ENCODE measurements at places on chromosomes 2 and 18.

GRCh38 chr2:47457268-47457667 lies 54.3 kb downstream of the MSH2 start:
- DNase-seq, result no peak

DNA sequence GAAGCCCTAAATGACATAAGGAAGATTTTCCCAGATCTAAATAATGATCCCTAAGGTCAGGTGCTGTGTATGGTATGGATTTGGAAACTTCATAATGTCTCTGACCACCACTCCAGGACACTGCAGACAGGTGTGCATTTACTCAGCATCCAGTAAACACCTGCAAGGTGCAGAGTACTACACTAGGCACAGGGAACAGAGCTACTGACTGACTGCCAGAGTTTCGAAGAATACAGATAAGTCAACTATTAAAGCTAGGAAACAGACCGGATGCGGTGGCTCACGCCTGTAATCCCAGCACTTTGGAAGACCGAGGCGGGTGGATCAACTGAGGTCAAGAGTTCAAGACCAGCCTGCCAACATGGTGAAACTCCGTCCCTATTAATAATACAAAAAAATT lies 65.0 kb downstream of the ATP8B1 start:
- no peak for DNase-seq

DNA sequence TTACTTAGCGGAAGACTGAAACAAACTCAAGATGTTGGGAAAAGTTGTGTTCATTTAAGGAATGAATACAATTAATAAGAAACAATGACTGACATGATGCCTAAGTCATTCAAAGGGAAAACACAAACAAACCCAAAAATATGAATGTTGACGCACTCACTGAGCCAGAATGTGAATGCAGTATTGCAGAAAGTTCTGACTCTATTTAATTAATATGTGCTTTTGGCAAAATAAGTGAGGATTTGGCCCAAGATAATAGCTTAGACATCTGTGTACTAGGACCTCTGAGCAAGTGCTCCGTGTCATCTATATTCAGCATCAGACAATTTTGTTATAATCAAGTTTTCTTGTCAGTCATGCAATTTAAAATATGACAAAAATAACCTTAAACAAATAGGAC lies 1138.8 kb upstream of the NXPH2 start:
- DNase-seq, result no peak

DNA sequence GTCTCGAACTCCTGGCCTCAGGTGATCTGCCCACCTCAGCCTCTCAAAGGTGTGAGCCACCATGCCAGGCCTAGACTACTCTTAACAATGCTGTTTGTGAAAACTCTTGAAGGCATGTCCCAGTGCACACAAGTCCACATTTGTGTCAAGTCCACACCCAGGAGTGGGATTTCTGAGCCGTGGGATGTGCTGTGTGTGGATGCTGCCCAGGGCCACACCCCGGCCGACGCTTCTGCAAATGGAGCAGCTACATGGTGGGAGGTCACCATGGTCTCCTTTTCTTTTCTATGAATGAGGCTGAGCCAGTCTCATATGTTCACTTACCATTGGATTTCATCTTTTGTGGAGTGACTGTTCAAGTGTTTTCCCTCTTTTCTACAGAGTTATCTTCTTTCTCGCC lies 15.8 kb downstream of the SNED1 start:
- no peak for DNase-seq

- no peak for DNase-seq
These were observed 26.7 kb downstream of the LIMS1 start for GRCh38 chr2:108560895-108561530.

- no peak for DNase-seq
These were observed 104.1 kb upstream of the UBXN4 start for GRCh38 chr2:135637456-135638087.

DNA sequence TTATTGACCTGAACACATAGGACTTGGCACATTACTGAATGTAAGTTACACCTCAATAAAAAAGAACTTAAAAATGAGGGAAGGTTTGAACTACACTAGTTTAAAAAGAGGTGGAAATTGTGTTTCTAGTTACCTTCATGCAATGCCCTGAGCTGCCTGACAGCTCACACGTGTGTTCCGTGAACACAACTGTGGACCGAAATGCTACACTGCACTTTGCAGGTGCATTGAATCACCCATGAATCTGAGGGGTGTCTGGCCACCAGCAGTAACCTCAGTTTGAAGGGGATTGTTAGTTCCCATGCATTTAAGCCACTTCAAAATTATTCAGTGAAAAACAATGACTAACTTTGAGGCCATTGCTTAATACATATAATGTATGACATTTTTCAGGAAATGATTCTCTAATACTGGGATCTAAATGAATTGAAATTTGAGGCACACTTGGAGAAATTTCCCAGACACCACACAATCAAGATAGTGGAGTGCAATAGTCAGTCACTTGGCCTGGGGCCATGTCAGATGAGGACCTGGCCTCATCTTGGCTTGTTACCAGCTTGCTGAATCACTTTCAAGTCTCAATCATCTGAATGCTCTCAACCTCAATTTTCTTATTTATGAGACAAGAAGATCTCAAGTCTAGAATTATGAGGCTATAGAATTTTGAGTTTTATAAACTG lies 59.3 kb downstream of the MYL12B start:
- no peak for DNase-seq

DNA sequence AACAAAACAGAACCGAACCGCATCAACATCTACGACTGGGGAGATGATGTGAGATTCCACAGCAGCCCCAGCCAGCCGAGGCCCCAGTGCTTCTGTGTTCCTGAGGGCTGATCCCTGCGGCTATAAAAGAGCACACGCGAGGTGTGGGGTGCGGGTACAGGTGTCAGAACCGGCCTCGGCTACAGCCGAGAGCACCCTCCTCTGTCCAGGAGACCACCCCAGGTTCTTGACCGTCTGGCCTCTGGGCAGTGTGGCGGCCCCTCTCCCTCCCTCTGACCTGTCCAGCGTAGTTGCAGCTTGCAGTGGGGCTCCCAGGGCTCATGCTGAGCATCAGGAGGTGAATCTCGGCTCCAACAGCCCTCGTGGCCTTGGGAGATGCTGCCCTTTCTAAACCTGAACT lies 23.7 kb downstream of the RTP5 start:
- DNase-seq, result no peak

GRCh38 chr2:70954886-70955285 lies 19.2 kb downstream of the ATP6V1B1 start:
- no peak for DNase-seq

DNA sequence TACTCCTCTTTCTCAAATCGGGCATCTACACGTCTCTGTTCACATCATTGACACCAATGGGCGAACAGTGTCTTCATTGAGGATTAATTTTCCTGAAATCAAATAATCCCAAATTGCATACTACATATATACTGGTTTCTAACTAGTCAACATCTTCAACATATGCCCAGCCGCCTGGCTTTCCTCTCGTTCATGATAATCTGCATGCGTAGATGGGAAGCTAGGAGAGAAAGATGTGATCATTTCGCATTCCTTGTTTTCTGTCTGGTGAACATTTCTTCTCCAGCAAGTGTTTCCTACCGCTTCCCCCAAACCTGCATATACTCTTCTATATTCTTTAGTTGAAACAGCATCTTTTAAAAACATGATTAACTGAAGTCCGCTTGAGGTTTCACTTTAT lies 7.4 kb downstream of the TWIST2 start:
- DNase-seq, result no peak

DNA sequence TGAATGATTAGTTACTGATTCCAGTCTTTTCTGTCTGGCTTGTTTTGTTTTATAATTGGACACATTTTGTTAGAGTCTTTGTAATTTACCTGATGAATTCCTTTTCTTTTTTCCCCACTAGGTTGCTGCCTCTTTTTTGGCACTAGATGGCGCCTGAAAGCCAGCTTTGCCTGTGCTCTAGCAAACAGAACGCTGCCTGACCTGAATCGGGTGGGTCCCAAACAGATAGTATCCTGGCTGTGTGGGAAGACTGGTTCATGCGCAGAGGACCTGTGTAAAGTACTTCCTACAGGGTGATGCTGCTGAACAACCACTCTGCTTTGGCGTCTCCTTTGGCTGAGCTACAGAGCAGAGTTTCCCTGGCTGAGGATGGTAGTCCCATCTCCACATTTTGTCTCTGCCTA lies 288.2 kb downstream of the IKZF2 start:
- no peak for DNase-seq

DNA sequence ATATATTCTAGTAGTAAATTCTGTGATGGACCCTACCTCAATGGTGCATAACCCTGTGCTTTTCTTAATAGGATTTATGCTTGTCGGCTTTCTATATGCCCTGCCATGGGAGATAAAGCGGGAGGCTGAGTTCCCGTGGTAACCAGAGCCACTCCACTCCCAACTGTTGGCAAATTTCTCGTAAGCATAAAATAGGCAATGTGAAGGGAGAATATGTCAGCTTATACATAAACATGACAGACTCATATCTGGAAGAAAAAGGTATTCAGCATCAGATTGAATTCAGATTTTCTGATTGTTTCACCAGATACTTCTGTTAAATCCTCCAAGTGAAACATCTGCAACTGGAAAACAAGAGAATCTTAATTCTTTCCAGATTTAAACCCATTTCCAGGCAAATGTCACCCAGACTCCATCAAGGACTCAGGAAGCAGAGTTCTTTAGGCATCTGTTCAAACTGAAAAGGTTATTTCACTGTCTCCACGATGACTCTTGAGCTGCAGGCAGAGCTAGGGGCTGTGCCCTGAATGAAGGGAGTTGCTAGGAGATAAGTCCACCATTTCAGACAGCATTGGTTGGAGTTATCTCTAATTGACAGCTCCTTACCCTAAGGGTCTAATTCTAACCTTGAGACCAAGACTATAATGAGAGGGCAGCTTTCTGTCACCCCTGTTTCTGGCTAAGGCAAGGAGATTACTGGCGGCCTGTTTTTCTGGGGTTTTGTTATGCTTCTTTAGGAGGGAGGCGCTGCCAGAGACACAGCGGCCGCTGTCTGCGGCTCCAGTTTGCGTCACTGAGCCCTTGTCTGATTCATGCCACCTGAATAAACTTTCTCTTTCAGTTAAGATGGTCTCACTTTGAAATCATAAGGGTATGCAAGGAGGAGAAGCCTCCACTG lies 381.3 kb downstream of the SOX11 start:
- DNase-seq, result no peak

GRCh38 chr2:117963446-117963845 lies 50.4 kb downstream of the CCDC93 start:
- no peak for DNase-seq

DNA sequence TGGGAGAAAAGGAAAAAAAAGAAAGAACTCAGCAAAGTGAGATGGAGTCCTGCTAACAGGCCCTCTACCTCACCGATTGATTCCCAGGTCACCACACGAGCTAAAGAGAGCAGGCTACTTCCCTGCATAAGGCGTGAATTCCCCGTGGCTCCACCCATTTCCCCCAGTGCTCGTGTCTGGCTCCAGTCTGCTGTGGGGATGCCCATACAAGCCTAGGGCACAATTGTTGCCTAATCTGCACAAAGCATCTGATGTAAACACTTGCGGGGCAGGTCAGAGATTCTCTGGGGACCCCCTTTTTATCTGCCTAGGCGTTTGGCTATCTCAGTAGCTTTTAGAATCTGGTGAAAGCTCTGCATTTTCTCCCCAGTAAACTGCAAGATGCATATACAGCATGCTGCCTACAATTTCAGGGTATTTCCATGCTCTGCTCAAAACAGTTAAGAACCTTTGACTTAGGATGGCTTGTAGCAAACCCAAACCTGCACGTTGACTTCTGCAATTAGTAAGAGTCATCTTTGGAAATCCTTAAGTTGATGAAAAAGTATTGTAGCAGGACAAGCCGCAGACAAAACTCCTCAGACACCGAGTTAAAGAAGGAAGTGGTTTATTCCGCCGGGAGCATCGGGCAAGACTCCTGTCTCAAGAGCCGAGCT lies 34.8 kb downstream of the MYO3B start:
- no peak for DNase-seq

DNA sequence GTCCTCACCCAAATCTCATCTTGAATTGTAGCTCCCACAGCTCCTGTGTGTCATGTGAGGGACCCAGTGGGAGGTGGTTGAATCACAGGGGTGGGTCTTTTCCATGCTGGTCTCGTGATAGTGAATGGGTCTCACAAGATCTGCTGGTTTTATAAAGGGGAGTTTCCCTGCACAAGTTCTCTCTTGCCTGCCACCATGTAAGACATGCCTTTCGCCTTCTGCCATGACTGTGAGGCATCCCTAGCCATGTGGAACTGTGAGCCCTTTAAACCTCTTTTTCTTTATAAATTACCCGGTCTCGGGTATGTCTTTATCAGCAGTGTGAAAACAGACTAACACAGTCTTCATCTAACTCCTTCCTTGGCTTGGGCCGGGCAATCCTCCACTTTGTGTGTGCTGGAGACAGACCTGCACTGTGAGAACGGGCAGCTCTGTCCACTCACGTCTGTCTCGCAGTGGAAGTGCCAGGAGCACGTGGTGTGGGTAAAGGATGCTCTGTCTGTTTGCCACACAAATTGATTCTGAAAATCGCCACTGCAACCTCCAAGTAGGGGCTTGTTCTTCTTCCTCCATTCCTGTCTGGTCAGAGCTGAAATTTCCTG lies 47.6 kb upstream of the OTOS start:
- DNase-seq, result no peak

DNA sequence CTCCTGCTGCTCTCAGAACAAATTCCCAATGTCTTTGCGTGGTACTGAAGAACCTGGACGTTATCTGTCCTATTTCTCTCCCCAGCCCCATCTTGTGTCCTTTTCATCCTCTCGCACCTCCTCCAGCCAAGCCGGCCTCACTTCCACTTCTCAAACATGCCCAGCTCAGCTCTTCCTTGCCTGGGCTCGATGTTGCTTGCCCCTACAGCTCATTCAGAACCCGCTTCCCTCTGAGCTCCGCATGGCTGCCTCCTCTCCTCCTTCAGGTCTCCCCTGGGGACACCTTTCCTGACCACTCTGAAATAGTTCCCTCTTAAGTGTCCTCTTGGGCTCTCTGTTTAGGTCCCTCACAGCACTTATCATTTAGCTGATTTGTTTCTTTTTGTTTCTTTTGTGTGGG lies 6.7 kb upstream of the SMARCAL1 start:
- no peak for DNase-seq

DNA sequence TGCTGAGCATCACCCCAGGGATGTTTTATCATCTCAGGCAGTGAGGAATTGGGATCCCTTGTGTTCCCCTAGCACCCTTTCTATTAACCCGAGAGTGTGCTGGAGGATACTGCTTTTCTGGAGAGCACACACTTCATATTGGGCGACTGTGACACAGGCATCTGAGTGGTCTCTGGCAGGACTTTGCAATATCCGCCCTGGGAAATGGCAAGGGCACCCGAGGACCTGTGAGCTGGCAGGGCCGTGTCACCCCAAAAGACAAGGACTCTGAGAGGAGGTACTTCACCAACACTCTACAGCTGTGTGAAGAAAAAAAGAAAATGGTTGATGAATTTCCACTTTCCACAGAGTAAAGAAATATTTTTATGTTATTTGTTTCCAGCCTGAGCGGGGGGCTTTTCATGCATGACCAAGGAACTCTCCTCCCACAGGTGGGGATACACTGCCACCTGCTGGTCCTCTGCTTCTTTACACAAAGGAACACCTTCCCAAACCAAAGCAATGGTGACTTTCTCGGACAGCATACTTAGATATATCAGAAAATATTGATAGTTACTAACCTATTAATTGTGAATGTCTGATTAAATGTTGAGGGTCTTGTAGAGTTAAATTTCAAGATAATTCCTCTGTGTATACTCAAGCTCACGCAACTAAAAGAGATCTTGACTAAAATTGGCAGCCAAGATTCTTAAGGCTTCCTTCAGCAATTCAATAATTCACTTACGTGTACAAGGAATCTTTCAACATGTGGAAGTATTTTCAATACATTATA lies 45.9 kb upstream of the REG3G start:
- DNase-seq, result no peak

Data from activated gamma-delta T cell treated with Interleukin-2 at 50 U/mL for 16 hours (primary cell).